ENCODE measurements at places on chromosomes 2 and 18. TPM values are rescaled to one million over a fixed set of nuclear protein-coding genes. Genes with fewer than 3 reads are reported as not detected.

DNA sequence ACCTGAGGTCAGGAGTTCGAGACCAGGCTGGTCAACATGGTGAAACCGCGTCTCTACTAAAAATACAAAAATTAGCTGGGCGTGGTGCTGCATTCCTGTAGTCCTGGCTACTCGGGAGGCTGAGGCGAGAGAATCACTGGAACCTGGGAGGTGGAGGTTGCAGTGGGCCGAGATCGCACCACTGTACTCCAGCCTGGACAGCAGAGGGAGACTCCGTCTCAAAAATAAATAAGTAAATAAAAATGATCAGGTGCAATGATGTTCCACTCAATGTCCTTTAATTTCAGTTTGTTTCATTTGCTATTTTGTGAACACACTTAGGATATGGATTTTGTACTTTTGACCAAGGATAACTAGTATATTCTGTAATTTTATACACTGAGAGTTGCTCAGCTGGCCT is 9.3 kb downstream of the HADHA start:
- DNase-seq, result no peak

DNA sequence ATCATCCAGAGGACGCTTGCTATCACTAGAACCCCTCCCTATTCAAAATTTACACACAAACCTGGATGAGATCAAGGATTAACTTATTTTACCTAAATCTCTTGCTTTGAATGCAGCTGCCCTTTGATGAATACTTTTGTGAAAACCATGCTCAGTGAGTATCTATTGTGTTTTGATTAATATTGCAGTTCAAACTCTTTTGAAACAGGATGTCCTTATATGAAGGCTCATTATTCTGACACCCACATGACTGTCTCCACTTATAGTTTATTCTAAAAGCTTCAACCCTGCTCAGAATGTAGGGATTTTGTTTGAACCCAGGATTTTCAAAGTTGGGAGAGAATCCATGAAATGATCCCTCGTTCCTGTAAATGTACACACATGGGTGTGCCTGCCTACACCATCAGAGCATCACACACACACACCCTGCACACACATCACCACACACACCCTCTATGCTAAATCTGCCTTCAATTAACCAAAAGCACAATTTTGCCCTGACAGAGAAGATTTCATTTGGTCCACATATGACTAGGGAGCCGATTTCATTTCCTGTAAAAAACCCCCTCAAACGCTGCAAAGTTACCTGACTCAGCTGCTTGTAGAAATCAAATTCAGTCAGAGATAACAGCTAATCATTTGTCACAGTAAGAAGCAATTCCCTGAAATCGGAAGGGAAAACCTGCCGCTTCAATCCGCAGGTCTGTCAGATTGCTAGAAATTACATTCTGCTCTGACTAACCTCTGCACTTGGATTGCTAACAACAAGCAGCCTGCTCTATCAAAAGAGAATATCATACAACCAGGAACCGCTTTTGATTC is 65.2 kb downstream of the ZEB2 start:
- DNase-seq, result no peak

Gene SDC1
- polyA plus RNA-seq, result 16.2 TPM

GRCh38 chr2:7660816-7661215 is 743.6 kb downstream of the RNF144A start:
- DNase-seq, result no peak

DNA sequence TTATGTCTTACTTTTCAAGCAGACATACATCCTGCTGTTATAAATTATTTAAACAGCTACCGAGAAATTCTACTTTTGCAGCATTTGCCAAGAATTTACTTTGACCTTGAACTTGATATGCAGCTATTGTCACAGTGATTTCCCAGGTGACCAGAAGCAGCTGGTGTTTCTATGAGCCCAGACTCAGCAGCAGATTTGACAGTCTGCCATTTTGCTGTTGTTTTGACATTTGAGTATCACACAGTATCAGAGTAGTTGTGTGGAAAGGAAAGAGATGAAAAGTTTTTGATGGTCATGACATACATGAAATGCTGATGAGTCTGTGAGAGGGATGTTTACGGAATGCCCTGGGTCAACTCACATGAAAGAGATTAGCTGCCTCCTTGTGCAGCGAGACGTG is 6.6 kb upstream of the CCDC195 start:
- DNase-seq, result peak; percentile 53

- DNase-seq, result peak; percentile 96
These were observed at the start of gene TMEFF2 for GRCh38 chr2:192194866-192195547. Gene TMEFF2, minus strand, starts transcription at chr2:192194933. Its CDS starts 409 bp downstream, at chr2:192194524.

Gene PROC
- polyA plus RNA-seq, result 0.16 TPM

DNA sequence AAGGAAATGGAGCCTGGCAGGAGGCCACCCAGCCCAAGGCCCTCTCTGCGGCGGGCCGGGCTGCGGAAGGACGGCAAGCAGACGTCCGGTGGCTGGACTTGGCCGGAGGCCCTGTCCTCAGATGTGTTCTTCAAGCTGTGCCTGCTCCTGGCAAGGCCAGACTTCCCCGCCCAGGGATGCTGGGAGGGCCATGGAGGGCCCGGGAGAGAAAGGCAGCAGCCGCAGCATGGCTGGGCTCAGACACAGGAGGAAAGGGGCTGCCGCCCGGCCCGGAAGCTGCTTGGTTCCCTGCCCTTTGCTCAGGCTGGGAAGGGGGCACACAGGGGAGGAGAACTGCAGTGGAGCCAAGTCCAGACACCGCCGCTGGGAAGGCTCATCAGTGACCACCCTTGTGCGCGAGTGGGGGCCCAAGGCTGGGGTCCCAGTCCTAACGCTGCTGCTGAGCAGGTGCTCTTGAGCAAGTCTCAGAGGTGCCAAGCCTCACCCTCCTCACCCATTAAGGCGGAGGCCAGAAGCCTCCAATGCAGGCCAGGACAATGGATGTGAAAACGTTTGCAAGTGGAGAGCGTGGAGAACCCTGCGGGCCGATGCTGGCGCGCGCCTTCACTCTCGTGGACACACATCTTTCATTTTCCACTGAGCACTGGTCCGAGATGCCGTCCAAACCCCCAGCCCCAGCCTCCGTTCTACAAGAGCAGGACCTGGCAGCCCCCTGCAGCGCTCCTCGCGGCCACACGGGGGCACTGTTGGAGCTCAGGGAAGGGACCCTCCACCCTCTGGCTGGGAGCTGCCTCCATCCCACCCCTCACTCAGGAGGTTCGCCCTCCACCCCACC is 7.9 kb downstream of the CROCC2 start:
- DNase-seq, result peak; percentile 76

DNA sequence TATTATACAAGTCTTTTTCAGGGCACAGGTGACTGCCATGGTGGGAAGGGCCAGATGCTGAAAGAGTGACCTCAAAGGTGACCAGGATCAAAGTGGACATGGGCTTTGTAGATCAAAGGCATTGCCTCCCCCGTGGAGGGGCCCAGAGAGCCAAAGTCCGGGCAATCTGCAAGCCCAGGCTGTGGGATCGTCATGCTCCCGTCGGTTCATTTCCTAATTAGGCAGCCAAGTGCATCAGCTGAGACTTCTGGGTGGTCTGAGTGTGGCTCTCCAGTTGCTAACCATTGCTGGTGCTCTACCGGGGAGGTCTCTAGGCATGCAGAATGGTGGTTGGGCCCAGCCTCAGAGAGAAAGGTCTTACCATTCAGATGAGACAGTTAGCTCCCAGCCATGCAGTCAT is 61.6 kb downstream of the TRIB2 start:
- DNase-seq, result peak; percentile 74
